ENCODE measurements at places on chromosomes 6 and 20.

DNA sequence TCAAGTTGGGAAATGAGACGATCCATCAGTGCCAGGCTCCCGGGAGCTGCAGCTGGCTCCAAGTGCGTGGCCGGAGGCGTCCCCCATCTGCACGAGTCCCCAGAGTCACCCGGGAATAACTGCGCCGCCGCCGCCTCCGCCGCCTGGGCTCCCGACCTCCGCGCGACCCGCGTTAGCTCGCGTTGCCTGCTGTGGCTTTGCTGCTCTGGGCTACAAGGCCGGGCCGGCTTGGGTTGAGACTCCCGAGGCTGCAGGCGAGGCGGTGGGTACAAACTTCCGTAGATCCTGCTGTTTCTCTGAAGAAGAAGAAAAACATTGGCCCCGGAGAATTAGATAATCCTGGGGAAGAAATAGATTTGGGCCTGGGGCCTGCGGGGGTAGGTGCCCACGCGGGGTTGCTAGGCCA, 7.4 kb upstream of the LAMP5 start:
- no peak for DNase-seq

- DNase-seq = no peak
Observed at GRCh38 chr6:111743360-111743759, 129.9 kb downstream of the FYN start.

DNA sequence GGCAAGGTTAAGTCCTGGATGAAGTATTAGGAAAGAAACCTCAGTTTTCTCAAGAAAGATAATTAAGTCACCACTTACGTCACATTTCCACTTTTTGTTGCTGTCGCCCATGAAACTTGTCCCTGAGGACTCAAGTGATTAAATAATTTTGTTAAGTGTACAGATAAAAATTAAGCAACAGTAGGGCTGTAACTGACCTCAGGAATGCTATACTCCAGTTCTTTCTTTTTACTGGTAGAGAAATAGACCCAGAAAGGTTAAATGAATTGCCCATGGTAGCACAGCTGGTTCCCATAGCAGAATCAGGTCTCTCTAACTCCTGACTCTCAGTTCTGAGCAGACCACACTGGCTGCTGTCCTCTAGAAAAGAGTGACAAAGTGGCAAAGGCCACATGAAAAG, 54.5 kb downstream of the CLIC5 start:
- DNase-seq = no peak

DNA sequence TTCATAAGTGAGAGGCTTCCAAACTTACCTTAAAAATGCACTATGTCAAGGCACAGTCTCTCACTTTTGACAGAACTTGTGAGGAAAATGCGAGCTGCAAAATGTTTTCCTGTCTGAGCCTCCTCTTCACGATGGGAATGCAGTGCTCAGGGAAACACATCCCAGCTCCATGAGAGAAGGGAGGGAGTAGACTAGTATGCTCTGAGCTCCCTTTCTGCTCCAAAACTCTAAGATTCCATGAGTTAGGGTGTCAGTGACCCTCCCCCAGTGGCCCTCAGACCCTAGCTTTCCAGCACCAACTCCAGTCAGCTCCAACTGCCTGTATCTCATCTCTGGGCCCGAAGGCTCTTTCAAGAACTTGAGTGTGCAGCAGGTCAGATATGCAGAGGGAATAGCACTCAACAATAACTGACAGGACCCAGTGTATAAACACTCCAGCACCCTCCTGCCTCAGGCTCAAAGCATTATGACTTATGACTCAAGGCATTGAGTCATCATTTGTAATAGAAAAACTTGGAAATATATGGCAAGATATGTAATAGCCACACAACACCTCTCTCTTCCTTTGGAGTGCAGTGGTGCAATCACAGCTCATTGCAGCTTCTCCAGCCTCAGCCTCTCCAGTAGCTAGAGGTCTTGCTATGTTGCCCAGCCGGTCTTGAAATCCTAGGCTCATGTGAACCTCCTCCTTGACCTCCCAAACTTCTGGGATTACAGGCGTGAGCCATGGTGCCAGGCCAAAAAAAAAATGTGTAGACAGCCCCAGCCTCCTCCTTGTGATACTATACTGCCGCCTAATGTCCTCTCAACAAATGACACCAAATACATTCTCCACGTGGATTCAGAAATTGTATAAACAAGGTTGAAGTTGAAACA, 16.7 kb upstream of the ENTPD6 start:
- DNase-seq = peak; percentile 63

GRCh38 chr6:165644586-165645266, 18.3 kb downstream of the PDE10A start:
- DNase-seq = no peak

DNA sequence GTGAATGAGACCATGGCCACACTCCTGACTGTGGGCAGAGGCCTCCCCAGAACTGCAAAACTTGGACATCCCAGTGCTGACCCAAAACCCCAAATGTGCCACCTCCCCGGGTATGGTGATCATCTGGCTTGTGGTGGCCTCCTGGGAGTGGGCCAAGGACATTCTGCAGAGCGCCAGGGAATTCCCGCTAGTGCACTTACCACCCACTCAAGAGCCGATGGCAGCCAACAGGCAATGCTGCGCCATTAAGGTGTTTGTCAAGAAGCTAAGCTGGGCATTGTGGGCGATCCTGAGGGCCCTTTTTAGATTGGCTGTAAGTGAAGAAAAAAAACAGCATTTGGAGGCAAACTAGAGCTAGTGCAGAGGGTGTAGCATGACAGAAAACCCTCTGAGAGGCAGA, 9.4 kb downstream of the MMP24 start:
- no peak for DNase-seq

- peak; percentile 27 for DNase-seq
Observed at GRCh38 chr6:105326833-105327770, 75.8 kb downstream of the PREP start.

DNA sequence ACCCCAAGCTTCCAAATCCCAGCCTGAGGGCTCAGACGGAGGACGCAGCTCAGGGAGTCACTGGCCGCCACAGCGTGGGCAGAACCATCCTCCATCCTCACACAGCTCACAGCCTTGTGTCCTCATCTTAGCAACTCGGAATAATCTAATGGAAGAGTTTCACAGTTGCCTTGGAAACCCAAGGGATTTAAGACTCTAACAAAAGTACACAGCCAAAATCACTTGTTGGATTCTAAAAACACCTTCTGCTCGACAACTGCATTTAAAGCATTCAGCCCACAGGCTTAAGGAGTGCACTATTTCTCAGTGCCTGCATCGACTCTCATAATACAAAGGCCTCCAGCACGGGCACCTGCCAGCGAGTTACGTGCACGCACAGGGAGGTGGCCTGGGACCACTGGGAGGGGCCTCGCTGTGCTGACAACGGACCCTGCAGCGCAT, 45.4 kb downstream of the ZBTB46 start:
- no peak for DNase-seq

DNA sequence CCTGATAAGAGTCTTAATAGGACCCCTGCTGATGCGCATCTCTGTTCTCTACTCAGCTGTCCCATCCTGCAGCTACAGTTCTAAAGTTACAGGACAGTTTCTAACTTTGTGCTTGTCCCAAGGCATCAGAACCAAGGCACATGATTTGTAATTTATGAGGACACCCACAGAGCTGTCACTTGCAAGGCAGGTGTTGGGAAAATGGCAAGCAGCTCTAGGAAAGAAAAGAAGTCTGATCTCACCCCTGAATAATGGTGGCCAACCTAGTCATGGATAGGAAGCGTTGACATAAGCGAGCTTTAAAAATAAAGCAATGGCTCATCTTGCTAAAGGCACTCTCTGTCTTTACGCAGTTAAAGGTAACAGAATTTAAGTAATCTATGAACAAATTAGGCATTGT, 127.6 kb upstream of the VGLL2 start:
- no peak for DNase-seq

- no peak for DNase-seq
Observed at GRCh38 chr6:84625506-84625905, 138.9 kb downstream of the TBX18 start.

- DNase-seq = no peak
Observed at GRCh38 chr6:41332241-41332640, 3.2 kb upstream of the NCR2 start.

GRCh38 chr20:40683221-40683893, 5.7 kb downstream of the MAFB start:
- DNase-seq = no peak

DNA sequence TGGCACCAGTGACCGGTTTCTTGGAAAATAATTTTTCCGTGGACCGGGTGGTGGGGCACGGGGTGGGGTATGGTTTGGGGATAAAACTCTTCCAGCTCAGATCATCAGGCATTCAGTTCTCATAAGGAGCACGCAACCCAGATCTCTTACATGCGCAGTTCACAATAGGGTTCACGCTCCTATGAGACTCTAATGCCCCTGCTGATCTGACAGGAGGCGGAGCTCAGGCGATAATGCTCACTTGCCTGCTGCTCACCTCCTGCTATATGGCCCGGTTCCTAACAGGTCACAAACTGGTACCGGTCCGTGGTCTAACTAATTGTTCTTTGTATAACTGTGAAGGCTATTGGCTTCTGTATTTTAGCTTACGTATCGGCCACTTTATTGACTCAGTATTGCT, 51.7 kb downstream of the VSTM2L start:
- no peak for DNase-seq

- no peak for DNase-seq
Observed at GRCh38 chr6:73339340-73339739, 14.7 kb downstream of the DPPA5 start.

DNA sequence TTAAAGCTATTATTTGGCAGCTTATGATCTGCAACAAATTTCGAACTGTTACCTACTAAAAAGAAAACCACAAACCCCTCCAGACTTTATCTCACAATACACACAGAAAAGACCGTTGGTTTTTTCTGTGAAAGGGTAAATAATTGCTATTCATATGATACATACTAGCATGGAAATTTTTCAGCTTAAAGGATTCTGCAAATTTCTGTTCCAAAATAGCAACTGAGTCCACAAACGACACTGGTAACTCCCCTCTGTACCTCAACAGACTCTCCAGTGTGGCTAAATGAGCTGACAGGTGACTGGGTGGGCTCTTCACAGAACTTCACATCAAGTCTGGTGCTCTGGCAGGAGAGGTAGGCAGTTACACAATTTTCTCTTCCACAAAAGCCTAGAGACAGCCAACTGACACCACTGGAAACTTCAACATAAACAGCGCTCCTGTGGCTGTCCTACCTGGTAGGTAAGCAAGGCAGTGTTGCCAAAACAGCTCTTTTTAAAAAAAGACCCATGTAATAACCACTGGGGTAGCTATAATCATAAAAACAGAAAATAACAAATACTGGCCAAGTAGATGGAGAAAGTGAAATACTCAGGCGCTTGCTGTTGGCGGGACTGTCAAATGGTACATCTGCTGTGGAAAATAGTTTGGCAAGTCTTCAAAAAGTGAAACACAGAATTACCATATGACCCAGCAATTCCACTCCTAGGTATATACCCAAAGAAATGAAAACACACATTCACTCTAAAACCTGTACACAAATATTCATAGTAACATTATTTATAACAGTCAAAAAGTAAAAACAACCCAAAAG, 37.8 kb downstream of the ELOVL5 start:
- DNase-seq = no peak

DNA sequence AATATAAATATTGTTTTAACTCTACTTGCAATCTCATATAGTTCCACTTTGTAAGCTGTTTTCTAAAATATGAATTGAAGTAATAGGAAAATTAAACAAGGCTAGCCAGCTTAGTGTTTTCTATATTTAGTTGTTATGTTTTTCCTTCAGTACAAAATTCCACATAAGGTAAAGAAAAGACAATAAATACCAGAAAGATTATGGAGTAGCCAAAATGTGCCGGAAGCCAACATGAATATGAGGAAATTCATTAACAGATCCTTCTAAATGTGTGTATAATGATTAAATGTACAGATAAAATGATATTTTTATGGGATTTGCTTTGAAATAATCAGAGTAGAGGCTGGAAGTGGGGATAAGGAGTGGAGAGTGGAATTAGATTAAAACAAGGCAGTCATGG, 52.5 kb upstream of the COL21A1 start:
- no peak for DNase-seq

- DNase-seq = no peak
Observed at GRCh38 chr20:4444404-4444803, 277.3 kb upstream of the PRND start.

- DNase-seq = no peak
Observed at GRCh38 chr20:433300-433975, 25.3 kb downstream of the RBCK1 start.

- no peak for DNase-seq
Observed at GRCh38 chr6:164554700-164555476, 754.5 kb downstream of the C6orf118 start.

- DNase-seq = no peak
Observed at GRCh38 chr6:75932067-75932466, 140.4 kb downstream of the IMPG1 start.

GRCh38 chr6:138529478-138529877, 30.2 kb upstream of the NHSL1 start:
- DNase-seq = no peak

GRCh38 chr20:59406446-59406845, 106.0 kb downstream of the EDN3 start:
- no peak for DNase-seq

DNA sequence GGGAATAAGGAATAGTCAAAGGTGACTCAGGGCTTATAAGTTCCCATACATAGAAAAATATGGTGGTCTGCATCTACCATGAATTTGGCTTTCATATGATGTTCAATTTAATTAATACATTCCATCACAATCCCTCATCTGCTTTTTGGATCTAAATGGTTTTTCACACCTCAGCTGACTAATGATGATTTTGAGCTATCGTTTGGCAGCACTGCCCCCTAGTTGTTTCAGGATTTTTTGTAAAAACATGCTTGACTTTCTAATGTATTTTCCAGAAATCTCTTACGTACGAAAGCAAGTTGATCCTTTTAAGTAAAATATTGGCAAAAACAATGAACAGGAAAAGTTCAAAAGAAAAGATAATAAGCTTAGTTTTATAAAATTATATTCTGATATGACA, 408.6 kb upstream of the ADGRB3 start:
- DNase-seq = no peak

GRCh38 chr6:134238960-134239795, 78.7 kb downstream of the SGK1 start:
- DNase-seq = no peak

GRCh38 chr20:17287503-17287902, 60.7 kb downstream of the PCSK2 start:
- no peak for DNase-seq

DNA sequence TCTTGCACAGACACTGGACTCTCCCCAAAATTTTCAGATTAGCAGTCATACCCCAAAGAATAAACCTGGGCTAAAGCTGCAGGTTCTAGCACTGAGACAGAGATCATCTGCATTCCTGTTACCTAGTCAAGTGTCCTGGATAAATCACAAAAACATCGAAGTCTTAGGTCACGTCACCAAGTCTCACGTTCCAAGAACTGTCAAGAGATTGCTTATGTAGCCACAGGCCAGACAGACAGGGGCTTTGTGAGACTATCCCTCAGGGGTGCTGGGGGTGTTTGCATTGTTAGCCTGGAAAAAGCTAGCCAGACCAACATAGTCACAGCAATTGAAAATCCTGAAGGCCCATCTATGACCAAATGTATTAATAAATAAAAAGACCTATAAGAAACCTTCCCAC, 243.1 kb upstream of the PREP start:
- no peak for DNase-seq

- no peak for DNase-seq
Observed at GRCh38 chr6:135047336-135047735, 7.3 kb downstream of the HBS1L start.
